ENCODE measurements at places on chromosomes 11 and 22. TPM values are rescaled to one million over a fixed set of nuclear protein-coding genes. Genes with fewer than 3 reads are reported as not detected.

Gene GSC2
- not detected for total RNA-seq

Gene ELF5
- total RNA-seq: not detected

DNA sequence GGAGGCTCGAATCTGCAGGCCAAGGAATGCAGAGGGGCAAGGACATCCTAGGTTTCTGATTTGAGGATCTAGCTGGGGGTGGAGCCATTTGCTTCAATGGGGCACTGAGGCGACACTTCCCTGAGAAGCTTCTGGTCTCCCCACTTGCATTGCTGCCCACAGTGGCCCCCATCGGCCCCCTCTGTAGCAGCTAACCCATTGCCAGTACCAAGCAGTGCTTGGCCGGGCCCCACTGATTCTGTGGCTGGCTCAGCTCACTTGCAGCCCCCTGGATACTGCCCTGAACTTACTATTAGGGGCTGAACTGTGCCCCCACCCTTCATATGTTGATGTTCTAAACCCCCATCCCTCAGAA is 42.9 kb upstream of the SHISAL1 start:
- no peak overlapping the region for H3K4me3 ChIP-seq
- no peak overlapping the region for H3K27ac ChIP-seq
- H3K27me3 ChIP-seq: peaks cover 50% of the 10 kb centered on the region
- H3K36me3 ChIP-seq: no peaks in the 10 kb centered on the region

DNA sequence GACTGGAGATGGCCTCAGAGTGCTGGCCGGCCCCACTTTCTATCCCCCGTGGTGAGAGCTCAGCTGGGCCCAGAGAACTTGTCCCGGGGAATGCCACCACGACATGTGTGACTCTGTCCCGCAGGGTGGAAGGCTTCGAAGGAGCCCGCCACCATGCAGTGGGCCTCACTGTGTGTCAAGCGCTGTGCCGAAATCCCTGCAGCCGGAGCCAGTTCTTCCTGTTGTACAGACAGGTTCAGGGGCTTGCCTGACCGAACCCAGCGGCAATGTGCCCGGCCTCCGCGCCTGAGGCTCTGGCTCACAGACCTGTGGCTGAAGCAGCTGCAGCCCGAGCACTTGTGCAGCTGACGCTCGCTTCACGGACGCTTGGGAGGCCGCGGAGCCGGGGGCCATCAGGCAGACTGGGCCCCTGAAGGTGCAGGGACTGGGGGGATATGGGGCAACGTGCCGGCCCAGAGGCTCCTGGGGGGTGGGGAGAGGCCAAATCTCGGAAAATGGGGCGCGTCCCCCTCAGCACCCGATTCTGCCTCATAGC is 650 bp downstream of the PPM1F start:
- peaks cover 2% of the 10 kb centered on the region for H3K36me3 ChIP-seq
- no peak overlapping the region for H3K27ac ChIP-seq

DNA sequence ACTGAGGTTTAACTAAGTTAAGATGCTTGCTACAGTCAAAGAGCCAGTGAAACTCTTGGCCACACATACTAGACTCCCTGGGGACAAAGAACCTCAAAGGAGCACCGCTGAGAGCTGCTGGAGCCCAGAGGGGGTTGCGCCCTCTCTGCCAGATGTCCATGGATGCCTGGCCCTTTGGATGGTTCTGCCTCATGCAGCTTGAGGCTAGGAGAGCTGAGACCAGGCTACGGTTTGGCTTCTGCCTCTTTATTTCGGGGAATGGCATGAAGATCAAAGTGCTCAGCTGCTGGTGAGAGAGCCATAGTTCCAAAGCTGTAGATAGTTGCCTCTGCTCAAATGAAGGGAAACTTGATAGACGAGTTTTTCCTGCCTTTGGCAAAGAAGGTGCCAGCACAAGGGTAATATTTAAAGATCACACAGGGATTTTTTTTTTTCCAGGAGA is 43.0 kb downstream of the RASSF10 start:
- H3K4me1 ChIP-seq: peaks cover 3% of the 10 kb centered on the region
- no peak for DNase-seq
- H3K36me3 ChIP-seq: no peaks in the 10 kb centered on the region
- H3K27me3 ChIP-seq: peaks cover 15% of the 10 kb centered on the region
- H3K27ac ChIP-seq: no peak overlapping the region

Data from activated naive CD8-positive, alpha-beta T cell treated with anti-CD3 and anti-CD28 coated beads for 36 hours (primary cell).